Foreskin fibroblast (primary cell): ENCODE measurements at places on chromosomes 5 and 9.
A peak's percentile ranks its signal among the peaks of the same experiment; 100 is the strongest.

- no peak for DNase-seq
Measured at GRCh38 chr9:72371151-72371550, 6.1 kb upstream of the ZFAND5 start.

GRCh38 chr5:103066326-103066725 is 53.6 kb downstream of the GIN1 start:
- DNase-seq = no peak

DNA sequence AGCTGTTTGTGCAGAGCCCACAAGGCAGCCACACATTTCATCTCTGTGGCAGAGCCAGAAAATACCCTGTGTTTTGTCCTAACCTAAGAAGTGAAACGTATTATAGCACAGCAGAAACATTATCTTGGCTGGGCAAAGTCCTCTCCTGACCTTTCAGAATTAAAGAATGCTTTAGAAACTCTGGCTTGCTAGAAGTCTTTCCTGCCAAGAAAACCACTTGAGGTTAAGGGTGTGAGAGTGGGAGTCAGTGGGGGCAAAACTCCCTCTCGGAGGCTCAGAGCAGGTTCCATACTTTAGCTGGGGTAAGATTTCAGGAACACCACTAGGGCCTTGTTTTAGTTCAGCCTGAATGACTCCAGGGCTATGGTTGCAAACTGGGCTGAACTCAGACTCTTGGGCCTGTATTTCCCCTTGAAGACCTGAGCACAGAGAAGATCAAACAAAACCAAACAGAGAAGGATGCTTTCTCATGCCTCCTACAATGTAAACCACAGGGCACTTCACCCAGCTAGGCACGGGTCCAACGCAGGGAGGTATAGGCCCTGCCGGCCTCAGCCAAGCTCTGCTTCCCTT is 48.0 kb downstream of the ZNF366 start:
- DNase-seq = no peak

GRCh38 chr5:103703617-103704016 is 141.0 kb upstream of the NUDT12 start:
- DNase-seq = no peak

GRCh38 chr5:177035976-177036375 is 13.5 kb downstream of the ZNF346 start:
- DNase-seq = no peak

DNA sequence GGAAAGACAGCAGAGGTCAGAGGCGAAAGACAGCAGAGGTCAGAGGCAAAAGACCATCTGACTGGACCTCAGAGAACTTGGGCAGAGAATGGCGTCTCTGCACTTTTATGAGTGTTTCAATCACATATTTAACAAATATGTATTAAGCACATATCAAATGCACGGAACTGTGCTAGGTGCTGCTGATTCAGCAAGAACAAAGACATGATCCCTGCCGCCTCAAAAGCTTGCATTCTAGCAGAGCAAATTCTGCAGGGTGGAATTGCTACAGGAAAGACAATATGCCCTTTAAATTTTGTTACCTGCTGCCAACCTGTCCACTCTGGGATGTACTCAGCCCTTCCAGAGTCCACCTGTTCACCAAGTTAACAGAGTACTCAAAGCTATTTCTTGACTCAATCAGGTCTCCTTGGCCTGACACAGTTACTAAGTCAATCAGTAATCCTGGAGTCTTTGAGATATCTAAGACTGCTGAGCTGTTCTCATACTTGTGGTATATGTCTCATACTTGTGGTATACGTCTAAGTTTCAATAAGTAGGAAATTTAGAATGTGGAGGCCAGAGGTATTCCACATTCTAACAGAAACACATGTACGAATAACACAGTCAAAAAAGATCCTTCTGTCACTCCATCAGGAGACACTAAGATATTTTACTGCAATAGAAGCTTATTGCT is 131.8 kb downstream of the GNAQ start:
- DNase-seq = peak; percentile 56

- peak; percentile 39 for DNase-seq
Measured at GRCh38 chr9:89605465-89606048, 745 bp downstream of the GADD45G start.
